ENCODE measurements at places on chromosomes 1 and 21.

DNA sequence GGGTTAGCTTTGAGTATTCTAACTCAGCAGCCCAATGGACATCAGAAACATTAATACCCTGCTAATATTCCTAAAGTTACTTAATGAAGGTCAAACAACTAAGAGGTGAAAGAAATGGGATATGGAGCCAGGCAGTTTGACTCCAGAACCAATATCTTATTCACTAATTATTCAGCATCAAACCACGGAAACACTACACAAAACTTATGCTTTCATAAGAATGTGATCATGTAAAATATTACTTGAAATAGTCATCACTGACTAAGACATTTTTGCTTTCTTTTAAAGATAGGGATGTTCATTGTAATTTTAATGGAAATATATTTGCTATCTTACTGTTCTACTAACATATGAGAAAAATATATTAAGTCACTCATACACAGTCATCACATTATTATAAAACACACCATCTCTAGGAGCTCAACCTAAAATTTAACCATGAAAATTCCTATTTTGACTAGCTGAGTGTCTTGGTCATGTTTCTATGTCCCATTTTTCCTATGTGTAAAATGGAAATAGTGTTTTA is 240.9 kb downstream of the KCTD3 start:
- no peak for DNase-seq

- no peak for DNase-seq
These were observed 35.7 kb upstream of the B3GALT2 start for GRCh38 chr1:193222056-193222615.

GRCh38 chr1:93328809-93329760 is 16.6 kb upstream of the DR1 start:
- peak; percentile 90 for DNase-seq

GRCh38 chr21:21722731-21723130 is 724.5 kb downstream of the NCAM2 start:
- DNase-seq, result no peak

GRCh38 chr1:35350872-35351271 is 82.4 kb downstream of the ZMYM4 start:
- no peak for DNase-seq

DNA sequence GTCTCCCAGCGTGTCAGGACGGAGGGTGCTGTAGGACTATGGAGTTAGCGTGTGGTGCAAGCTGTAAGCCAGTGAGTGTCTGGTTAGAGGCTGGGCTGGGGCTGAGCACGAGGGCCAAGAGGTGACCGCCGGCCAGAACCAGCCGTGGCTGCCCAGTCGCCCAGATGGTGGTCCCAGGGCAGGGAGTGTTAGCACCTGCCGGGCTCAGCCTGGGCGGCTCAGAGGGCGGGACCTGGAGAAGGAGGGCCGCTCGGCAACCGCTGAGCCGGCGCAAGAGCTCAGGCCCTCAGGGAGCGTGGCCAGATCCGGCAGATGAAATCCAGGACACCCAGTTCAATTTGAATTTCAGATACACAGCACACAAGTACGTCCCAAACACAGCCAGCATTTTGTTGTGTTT is 87.9 kb downstream of the PRDM16 start:
- no peak for DNase-seq

- no peak for DNase-seq
These were observed 344.9 kb downstream of the ZNF326 start for GRCh38 chr1:90339811-90340210.

- DNase-seq, result no peak
These were observed 37.3 kb downstream of the OLFML2B start for GRCh38 chr1:161986328-161986727.

DNA sequence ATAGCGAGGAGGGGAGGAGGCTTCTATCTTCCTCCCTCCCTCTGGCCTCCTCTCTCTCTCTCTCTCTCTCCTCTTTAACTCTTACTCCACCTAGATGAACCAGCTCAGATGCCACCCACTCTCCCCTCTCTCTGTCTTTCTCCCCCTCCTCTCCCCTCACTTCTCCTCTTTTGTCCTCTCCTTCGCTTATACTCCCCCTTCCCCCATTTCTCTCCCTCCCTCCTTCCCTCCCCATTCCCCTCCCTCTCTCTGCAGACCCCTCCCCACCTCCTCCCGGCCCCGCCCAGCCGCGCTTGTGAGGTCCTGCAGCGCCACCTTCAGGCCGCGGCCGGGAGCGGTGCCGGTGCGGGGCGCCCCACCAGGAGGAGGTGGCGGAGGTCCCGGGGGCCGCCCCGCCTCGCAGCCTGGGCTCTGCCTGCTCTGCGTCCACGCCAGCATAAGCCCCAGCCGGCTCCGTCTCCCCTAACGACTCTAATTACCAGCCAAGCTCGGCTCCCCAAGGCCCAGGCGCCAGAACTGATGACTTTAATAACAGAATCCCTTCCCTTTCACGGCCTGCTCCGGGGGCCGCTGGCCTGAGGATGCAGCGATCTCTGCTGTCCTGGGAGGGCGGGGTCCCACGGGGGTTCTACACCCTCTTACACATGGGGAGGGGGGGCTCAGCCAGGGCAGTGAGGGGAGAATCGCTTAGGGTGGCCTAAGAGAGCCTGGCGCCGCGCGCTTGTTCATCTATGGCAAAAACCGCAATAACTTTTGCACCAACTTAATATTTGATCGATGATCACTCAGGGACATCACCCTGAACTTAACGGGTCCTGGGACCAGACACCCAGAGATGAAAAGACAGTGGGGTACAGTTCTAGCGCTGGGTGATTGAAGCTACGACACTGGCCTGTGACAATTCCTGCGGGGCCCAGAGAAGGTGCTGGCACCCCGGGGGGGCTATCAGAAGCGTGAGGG is 637.3 kb downstream of the MATN1 start:
- DNase-seq, result no peak

DNA sequence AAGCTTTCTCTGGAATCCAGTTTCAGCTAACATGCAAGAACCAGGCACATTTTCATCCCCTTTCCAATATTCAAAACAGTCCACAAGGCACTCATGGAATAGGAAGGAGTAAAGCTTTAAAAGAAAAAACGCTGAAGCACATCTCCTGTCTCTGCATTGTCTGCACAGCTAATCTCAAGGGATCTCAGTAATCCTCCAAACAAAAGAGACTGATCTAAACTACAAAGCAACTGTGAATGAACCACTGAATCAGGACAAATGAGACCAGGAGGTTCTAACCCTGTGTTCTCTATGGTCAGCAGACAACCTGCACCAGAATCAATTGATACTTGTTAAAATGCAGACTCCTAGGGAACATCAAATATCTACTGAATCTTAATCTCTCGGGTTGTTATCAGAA is 399.0 kb downstream of the HHAT start:
- DNase-seq, result no peak

DNA sequence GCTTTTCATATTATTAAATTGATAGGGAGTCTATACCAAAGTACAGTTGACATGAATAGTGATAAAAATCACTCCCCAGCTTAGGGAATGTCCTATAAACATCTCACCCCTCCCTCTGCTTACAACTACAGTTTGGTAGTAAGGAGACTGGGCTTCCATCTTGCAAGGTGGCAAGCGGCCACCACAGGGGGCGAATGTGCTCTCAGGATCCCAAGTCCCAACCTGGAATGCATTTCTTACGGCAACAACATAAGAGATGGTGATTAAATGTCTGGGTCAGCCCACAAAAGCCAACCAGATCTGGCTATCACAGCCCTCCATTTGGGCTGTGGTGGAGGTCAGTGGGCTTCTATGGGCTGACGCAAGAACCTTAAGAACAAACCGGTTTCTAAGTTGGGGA is 68.0 kb downstream of the SMYD2 start:
- DNase-seq, result no peak

DNA sequence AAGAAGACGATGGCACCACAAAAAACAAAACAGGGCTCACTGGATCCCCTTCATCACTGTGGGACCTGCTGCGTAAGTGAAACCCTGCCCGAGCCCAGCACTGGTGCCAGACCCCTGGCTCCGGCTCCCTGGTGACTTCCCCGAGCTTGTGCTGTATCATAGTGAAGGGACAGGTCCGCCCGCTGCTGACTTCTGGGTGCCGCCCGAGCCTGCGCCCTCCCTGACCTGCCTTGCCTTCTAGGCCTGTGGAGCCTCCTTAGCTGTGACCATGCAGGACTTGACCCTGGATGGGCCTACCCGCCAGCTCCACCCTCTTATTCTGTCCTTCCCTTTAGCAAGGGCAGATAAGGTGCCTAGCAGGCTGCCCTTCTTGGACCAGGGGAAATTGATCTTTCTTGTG is 7.9 kb downstream of the TEX35 start:
- DNase-seq, result no peak

GRCh38 chr1:3942416-3943122 is 42.5 kb upstream of the C1orf174 start:
- DNase-seq, result no peak

DNA sequence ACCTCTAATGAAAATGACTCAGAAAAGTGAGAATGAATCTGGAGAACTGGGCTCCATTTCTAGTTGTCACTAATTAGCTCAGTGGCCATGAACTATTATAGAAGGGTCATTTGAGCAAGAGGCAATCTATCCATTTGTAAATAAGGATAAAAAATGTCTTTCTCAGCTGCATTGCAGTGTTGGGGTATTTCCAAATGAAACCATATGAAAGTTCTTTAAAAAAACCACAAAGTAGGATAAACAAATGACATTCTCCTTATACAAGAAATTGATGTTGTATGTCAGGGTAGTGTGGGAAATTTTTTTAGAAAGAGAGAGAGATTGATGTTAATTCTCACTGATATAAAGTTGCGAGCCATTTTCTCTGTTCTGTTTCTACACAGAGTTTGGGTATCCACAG is 26.0 kb downstream of the FMO3 start:
- no peak for DNase-seq

GRCh38 chr21:33419538-33420123 is 16.4 kb downstream of the IFNGR2 start:
- DNase-seq, result no peak

DNA sequence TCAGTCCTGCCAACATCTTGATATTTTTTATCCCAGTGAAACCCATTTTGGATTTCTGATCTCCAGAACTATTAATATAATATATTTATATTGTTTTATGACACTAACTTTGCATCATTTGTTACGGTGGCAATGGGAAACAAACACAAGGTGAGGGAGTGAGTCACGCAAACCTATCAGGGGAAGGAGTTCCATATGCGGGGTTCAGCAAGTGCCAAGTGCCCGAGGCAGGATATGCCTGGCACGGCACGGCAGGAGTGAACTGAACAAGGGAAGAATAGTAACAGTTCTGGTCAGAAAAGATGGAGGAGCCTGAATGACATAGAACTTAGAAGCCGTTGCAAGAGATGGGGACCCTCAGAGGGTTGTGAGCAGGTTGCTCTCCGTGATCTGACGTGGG is 7.7 kb upstream of the IL10RB start:
- DNase-seq, result no peak

- no peak for DNase-seq
These were observed 14.0 kb downstream of the POLR3GL start for GRCh38 chr1:145978471-145978853.

DNA sequence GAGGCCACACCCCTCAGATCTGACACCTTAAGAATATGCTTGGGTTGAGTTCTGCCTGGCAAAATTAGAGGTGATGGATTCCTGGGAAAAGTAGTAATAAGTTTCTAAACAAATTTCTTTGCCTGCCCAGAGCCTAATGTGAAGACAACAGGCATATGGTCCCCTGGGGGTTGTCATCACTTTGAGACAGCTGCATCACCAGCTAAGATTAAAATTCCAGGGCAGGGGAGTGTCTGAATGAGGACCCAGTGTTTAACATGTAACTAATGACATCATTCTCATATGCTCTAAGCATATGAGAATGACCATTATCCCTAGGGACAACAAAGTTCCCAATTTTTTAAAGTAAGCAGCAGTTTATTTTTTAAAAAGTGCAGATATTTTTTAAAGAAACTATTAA is 432.2 kb downstream of the PCP4 start:
- peak; percentile 0 for DNase-seq

GRCh38 chr1:181768930-181769280 is 285.6 kb downstream of the CACNA1E start:
- no peak for DNase-seq

- no peak for DNase-seq
These were observed 1.6 kb downstream of the CD247 start for GRCh38 chr1:167516404-167517388.

- DNase-seq, result no peak
These were observed 26.3 kb upstream of the CD34 start for GRCh38 chr1:207937204-207937603.

DNA sequence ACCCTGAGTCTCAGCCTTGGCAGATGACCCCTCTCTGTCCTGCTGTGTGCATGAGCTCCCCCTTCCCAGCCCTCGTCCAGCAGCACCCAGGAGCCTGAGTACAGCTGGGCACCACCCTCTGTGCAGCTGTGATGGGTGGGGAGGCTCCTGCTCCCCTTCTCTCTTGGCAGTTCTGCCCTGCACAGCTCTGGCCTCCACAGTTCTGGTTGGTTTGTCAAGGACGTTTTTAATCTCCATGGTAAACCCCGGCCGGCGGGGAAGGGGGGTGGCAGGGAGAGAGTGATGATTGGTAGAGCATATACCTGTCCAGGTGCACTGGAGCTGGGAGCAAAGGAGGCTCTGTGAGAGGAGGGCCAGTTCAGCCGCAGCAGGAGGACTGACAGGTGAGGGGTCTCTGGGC is at the start of gene CLCNKA:
Gene CLCNKA (plus strand): TSS at position 356 of the 400 bp plus-strand sequence. CDS start 584 bp downstream, outside the sequence.
- DNase-seq, result no peak

DNA sequence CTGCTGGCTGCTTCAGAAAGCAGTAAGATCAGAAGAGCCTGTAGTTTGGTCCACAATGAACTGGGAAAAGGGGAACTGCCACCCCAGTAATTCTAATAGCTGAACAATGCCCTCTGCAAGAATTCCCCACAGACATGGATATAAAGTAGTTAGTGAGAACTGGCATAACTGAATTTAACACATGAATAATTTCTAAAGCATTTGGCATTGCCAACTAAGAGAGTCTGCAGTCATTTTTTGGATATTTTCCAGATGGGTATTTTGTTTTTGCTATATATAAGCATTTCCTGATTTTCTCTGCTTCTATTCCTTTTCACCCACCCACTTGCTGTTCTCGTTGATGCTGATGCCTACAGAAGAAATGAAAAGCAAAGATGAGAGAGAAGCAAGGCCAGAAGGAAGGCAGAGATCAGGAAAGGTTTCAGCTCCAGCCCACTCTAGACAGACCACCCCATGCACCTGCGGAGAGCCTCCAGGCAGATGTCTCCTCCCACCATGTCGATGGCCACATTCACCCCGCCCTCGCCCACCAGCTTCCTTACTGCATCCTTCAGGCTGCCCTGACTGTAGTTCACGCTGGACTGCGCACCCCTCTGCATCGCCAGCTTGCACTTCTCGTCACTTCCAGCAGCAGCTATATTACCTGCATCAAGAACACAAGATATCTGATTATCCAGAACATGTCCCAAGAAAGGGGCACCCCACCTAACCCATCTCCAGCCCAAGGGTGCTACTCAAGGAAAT is 55.9 kb upstream of the SEC16B start:
- no peak for DNase-seq

GRCh38 chr21:38984982-38985567 is 179.3 kb downstream of the ETS2 start:
- DNase-seq, result no peak

DNA sequence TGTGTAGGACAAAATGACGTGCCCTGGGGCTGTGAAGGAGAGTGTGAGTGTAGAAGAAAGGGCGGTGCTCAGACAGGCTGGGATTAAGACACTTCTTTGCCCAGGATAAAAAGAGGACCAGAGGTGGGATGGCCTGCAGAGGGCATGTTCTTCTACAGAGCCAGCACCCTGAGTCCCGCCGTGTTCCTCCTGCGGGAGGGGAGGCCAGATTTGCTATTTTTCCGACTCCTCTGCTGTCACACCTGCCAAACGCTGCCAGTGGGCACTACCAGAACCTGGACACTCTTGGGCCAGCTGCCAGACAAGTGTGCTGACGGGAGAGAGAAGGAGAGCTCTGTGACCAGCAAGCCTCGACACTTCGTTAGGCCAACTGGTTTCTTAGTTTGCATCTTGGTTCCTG is 206.4 kb downstream of the PLD5 start:
- DNase-seq, result no peak
